CD14-positive monocyte (primary cell): ENCODE measurements at places on chromosomes 13 and 19.

DNA sequence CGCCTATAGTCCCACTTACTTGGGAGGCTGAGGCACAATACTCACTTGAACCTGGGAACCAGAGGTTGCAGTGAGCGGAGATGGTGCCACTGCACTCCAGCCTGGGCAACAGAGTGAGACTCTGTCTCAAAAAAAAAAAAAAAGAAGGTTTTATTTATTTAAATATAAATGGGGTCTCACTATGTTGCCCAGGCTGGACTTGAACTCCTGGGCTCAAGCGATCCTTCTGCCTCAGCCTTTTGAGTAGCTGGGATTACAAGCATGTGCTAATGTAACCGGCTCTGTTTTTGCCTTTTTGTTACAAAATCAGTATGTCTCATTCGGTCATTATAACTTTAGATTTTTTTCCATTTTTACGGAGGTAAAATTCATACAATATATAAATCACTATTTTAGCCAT is 24.2 kb downstream of the FBXO27 start:
- no peak for DNase-seq

- no peak for DNase-seq
Observed at GRCh38 chr13:67518785-67519184, 288.6 kb upstream of the PCDH9 start.

GRCh38 chr13:112056739-112057438 is 10.1 kb upstream of the SOX1 start:
- DNase-seq = no peak

GRCh38 chr19:39463403-39463802 is 17.2 kb upstream of the TIMM50 start:
- DNase-seq = no peak

- no peak for DNase-seq
Observed at GRCh38 chr19:46460981-46461380, 10.4 kb downstream of the PNMA8A start.

- no peak for DNase-seq
Observed at GRCh38 chr13:56681404-56681803, 459.3 kb upstream of the PRR20A start.

- no peak for DNase-seq
Observed at GRCh38 chr19:7914099-7914498, 531 bp upstream of the TGFBR3L start.

DNA sequence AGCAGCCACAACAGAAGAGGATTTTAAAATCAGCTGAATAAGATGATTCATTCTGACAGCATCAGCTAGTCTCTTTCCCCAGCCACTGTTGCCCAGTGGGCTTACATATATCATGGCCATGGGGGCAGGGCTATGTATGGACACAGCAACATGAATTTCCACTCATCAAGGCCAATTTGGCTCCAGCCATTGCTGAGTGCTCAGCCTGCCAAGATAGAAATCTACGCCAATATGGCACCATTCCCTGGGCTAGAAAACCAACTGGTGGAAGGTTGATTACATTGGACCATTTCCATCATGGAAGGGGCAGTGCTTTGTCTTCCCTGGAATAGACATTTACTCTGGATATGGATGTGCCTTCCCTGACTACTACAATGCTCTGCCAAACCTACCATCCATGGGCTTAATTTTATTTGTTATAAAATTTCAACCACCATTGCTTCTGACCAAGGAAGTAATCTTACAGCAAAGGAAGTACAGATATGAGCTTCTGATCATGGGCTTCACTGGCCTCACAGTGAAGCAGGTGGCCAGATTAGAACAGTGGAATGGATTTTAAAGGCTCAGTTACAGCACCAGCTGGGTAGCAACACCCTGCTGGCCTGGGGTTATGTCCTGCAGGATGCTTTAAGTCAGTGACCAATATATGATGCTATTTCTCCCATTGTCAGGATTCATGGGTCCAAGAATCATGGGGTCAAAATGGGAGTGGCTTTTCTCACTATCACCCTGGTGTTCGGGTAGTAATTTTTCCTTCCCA is 9.8 kb upstream of the ALOX5AP start:
- DNase-seq = no peak

DNA sequence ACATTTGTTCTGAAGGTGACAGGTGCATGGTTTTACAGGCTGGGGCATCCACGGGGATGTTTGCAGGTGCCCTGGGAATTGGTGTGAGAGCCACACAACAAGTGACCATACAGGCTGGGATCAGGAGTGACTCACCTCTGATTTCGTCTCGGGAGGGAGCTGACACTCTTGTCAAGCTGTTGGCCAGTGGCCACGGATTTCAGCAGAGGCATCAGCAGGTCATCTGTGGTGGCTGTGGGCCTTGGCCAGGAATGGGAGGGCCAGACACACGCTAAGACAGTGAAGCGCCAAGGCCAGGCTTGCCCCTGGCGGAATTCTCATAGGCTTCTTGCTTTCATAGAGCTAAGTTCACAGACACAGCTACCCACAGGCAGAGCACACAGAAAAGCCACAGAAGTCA is 108.6 kb downstream of the HSPH1 start:
- DNase-seq = no peak

- DNase-seq = no peak
Observed at GRCh38 chr13:53311561-53311960, 282.9 kb downstream of the OLFM4 start.

- DNase-seq = no peak
Observed at GRCh38 chr19:48955308-48955958, 758 bp downstream of the BAX start.

DNA sequence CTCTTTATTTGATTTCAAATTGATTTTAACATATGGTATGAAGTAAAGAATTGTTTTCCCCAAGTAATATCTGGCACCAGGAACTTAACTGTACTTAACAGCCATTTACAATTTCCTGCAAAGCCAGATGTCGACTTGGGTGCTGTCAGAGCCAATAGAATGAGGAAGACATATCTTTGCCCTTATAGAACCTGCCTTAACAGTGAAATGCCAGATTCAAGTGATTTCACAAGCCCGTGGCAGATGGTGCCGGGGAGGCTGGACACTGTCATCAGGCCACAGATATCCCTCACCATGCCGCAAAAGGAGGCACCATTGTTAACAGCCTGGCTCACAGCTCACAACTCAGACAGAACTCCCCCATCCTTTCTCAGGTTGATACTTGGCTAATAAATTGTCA is 48.7 kb downstream of the ESD start:
- DNase-seq = peak; percentile 25

- no peak for DNase-seq
Observed at GRCh38 chr13:80399340-80400163, 58.6 kb upstream of the SPRY2 start.

GRCh38 chr13:96795670-96796069 is 198.6 kb downstream of the OXGR1 start:
- no peak for DNase-seq

- DNase-seq = no peak
Observed at GRCh38 chr13:23744315-23744714, 144.9 kb downstream of the MIPEP start.

DNA sequence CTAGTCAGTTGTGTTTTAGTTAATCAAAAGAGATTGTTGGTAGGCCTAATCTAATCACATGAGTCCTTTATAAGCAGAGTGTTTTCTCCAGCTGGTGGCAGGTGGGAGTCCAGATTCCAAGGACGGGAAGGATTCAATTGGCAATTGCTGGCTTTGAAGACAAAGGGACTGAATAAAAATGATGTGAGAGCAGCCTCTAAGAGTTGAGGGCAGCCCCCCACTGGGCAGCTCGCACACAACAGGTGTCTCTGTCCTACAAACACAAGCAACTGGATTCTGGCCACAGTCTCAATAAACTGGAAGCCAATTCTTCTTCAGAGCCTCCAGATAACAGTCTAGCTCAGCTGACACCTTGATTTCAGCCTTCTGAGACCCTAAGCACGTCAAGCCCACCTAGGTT is 915.2 kb downstream of the PCDH9 start:
- no peak for DNase-seq

GRCh38 chr19:8831832-8832131 is 322 bp downstream of the ZNF558 start:
- DNase-seq = no peak

GRCh38 chr13:101098873-101099272 is 317.4 kb downstream of the NALCN start:
- DNase-seq = no peak

DNA sequence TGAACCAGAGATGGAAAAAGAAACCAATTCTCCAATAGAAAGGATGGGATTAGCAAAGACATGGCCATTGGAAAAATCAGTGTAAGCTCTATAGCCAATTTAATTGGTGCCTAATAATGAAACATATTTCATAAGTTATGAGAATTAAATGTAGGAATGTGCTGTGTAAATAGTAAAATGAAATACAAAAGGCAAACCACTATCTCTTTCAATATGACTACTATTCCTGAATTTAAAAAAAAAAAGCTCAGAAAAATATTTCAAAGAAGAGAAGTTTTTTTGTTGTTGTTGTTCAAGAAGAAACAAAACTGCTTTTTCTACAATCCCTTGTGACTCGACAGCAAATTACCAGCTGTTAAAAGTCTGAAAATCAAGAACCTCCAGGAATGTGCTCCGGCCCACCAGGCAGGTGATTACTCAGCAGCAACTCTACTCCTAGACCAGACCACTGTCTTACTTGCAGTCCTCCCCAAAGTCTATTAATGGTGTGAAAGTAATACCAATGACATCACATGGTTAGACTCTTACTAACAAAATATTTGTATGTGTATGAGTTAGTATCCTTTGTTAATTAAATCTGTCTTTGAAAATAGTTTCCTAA is 362.4 kb downstream of the KCTD12 start:
- no peak for DNase-seq

GRCh38 chr13:113413898-113414282 is 39.4 kb downstream of the ADPRHL1 start:
- peak; percentile 19 for DNase-seq

DNA sequence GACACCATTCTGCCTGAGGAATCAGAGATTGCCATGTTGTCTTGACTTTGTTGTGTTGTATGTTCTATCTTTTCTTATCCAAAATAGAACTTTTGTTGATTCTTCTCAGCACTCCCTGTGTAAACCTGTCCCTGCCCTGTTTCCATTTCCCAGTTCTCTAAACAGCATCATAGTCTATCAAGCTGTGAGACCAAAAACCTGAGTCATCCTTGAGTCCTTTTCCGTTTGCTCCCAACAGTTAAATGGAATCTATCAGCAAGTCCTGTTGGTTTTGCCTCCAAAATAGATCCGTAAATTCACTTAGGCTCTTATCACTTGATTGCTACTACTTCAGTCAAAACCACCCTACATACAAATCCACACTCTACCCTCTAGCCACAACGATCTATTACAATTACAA is 667.1 kb downstream of the PCDH9 start:
- DNase-seq = no peak

DNA sequence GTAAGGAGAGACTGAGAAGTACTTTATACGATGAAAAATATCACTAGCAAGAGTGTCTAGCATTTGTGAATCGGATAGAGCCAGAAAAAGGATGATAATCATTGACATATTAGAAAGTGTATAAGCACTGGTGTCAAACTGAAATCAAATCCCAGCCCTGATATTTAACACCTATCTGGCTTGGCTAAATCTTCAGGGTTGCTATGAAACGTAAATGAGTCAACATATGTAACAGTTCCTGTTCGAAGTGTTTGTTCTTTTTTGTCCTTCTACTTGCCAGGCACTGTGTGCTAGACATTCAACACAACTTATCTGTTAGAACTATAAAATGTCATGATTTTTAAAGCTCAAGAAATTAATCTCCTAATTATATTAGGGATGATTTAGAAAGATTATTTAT is 40.8 kb downstream of the SERPINE3 start:
- DNase-seq = no peak

DNA sequence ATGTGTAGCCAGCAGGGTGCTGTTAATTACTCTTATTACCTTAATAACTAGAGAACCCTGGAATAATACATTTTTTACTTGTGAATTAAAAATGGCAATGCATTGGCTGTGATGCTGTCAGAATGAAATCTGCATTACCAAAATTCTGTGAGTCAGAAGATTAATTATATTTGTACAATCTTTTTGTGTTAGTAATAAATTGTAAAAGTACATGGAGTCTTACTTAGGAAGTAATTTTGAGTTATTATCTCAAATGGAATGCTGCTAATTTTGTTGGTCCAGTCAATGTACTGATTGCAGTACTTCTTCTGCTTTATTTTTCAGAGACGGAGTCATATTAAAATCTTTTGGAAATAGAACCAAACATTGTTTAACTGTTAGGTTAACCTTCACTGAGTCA is 152.0 kb upstream of the SLC10A2 start:
- DNase-seq = no peak

DNA sequence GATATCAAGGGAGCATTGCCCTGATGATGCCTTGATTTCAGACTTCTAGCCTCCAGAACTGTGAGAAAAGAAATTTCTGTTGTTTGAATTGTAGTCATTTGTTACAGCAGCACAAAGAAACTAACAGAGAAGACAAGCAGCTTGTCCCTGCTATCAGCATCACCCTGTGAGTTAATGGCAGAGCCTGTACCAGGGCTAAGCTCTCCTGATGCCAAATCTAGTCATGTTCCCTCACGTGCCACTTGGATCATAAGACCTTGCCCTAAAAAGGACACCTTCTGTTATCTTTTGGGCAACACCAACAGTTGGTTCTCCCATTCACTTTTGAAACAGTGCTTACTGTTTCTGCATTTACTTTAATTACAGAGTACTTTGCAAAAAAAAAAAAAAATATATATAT is 14.8 kb downstream of the RCBTB2 start:
- DNase-seq = no peak

DNA sequence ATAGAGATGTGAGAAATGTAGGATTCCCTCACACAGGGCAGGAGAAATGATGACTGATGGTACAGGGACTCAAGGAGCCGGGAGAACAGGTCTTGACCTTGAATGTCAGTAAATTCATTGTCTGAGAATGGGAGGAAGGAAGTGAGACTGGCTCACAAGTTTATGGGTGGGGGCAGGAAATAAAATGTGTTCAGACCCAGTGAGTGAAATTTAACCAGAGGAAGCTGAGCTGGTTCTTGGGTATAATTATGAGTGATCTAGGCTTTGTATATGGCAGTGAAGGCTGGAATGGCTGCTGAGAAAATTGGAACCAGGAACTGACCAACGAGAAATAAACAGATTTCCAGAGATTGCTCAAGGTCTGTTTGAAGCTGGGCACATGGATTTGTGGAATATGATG is 6.3 kb upstream of the IGSF23 start:
- peak; percentile 57 for DNase-seq

GRCh38 chr13:107238262-107238981 is 670.5 kb upstream of the ARGLU1 start:
- no peak for DNase-seq

DNA sequence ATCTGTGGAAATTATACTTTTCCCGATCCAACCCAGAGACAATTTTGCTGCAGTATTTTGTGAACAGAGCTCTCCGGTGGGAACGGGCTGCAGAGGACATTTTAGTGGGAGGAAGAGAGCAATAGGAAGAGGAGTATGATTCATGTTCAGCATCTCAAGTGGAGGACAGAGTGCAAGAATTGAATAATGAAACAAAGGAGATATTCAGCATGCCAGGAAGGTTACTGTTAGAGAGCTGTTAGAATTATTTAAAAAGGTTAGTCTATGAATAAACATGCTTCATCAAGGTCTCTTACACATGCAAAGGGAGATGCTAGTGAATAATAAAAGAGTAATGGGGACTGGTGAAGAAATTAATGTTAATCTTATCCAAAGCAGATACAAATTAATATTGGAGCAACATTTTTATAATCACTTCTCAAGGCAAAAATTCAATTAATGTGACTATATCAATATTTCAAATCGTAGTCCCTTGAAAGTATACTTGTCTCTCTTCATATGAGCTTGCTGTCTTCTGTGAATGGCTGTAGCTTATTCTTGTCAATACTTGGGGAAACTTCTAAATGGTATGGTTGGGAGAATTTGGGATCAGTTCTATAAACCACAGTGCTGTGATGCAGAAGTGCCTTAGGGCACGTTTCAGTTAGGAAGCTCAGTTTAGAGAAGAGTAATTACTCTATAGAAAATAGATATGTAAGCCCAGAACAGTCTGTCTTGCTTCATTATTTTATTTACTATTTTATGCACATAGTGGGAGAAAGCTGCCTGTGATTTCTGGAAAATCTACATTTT is 1165.8 kb downstream of the OLFM4 start:
- DNase-seq = no peak
